Progenitor cell of endocrine pancreas (in vitro differentiated cells): ENCODE measurements at places on chromosomes 1 and 21. TPM values are rescaled to one million over a fixed set of nuclear protein-coding genes. Genes with fewer than 3 reads are reported as not detected.
A peak's percentile ranks its signal among the peaks of the same experiment; 100 is the strongest.

SPATA46 gene
- total RNA-seq: not detected in 2 replicates

KCNQ4 gene
- total RNA-seq: 0.67 and 0.73 TPM in 2 replicates

CFAP141 gene
- not detected in 2 replicates for total RNA-seq

OVAAL gene
- not detected in 2 replicates for total RNA-seq

GRCh38 chr1:169090900-169091311 is 15.6 kb upstream of the ATP1B1 start:
- H3K4me3 ChIP-seq: no peak overlapping the region
- peaks cover 3% of the 10 kb centered on the region for H3K27me3 ChIP-seq
- DNase-seq: no peak
- H3K27ac ChIP-seq: no peak overlapping the region
- no peaks in the 10 kb centered on the region for H3K36me3 ChIP-seq

- H3K4me1 ChIP-seq: no peaks in the 10 kb centered on the region
- peaks cover 7% of the 10 kb centered on the region for H3K27me3 ChIP-seq
- DNase-seq: no peak
- H3K4me3 ChIP-seq: no peak overlapping the region
Measured at GRCh38 chr1:221187174-221187573, 307.9 kb downstream of the HLX start.

- no peak overlapping the region for H3K27ac ChIP-seq
- H3K27me3 ChIP-seq: peaks cover 19% of the 10 kb centered on the region
- DNase-seq: no peak
- no peaks in the 10 kb centered on the region for H3K36me3 ChIP-seq
- peaks cover 6% of the 10 kb centered on the region for H3K4me1 ChIP-seq
Measured at GRCh38 chr1:6056572-6056948, 10.9 kb downstream of the KCNAB2 start.

- no peaks in the 10 kb centered on the region for H3K27me3 ChIP-seq
- H3K27ac ChIP-seq: peak overlapping the region; percentile 19
- H3K36me3 ChIP-seq: peaks cover under 1% of the 10 kb centered on the region
Measured at GRCh38 chr1:230197644-230198567, 130.9 kb downstream of the GALNT2 start.

DNA sequence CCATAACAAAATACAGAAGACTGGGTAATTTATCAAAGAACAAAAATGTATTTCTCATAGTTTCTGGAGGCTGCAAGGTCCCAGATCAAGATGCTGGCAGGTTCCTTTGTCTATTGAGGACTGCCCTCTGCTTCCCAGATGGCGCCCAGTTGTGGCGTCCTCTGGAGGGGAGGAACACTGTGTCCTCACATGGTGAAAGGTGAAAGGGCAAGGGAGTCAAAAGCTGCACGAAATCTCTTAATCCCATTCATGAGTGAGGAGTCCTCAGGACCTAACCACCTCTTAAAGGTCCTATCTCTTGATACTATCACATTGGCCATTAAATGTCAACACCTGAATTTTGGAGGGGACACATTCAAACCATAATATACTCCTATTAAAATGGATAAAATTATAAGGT is 79.3 kb upstream of the IRF2BP2 start:
- no peak overlapping the region for H3K4me3 ChIP-seq
- no peaks in the 10 kb centered on the region for H3K27me3 ChIP-seq
- DNase-seq: no peak

DNA sequence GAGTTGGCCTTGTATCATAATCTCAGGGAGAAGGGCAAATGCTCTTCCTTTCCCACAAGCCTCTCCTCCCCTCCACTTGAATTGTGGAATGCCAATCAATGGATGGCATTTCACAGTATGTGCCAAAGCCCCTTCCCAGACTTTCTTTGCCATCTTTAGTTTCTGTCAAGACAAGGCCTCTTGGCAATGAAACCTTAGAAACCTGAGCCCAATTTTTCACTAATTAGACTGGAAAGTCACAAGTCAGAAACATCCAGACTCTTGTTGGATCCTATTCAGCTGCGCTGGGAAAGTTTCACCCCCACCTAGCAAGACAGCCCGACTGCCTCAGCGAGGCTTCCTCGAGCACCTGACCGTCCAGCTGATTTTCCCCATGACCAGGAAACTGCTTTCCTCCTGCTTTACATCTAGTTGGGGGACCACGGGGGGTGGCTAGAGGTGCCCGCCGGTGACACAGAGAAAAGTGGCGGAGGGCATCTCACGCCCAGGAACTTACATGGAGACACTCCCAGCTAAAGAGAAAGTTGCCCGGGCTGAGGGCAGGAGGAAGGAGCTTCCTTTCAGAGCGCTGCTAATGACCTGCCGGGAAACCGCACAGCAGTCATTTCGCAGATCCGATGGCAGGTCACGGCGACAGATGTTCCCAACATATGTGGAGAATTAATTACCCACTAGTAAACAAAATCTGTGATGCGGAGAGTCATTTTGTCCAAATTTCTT is 302.6 kb upstream of the RRP15 start:
- peak overlapping the region; percentile 63 for H3K27ac ChIP-seq
- H3K36me3 ChIP-seq: no peaks in the 10 kb centered on the region
- H3K27me3 ChIP-seq: peaks cover 4% of the 10 kb centered on the region
- no peaks in the 10 kb centered on the region for H3K4me1 ChIP-seq
- H3K4me3 ChIP-seq: no peak overlapping the region

DNA sequence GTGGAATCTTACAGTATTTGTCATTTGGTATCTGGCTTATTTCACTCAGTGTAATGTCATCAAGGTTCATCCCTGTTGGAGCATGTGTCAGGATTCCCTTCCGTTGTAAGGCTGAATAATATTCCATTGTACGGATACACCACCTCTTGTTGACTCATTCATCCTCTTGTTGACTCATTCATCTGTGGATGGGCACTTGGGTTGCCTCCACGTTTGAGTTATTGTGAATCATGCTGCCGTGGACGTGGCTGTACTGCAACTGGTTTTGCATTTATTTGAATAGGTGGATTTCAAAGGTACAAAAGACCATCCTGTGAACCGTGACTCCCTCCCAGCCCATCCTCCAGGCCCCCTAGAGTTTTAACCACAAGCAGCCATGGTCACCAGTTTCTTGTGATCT is 11.9 kb upstream of the TCP10L start:
- DNase-seq: no peak
- H3K27me3 ChIP-seq: no peaks in the 10 kb centered on the region
- no peak overlapping the region for H3K27ac ChIP-seq

DNA sequence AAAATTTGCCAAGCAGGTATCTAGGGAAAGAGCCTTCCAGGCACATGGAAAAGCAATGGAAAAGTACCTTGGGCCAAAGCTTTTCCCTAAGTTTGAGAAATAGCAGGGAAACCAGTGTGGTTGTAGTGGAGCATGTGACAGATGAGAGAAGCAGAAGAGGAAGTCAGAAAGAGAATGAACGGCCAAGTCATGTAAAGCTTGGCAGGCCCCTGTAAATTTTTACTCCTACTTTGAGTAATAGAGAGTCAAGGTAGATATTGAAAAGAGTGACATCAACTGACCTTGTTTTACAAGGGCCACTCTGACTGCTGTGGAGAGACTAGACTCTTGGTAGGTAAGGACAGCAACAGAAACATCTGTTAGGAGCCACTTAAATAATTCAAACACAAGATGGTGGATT is 180.9 kb upstream of the PRMT6 start:
- H3K36me3 ChIP-seq: no peaks in the 10 kb centered on the region
- H3K4me3 ChIP-seq: no peak overlapping the region
- H3K27me3 ChIP-seq: no peaks in the 10 kb centered on the region
- H3K27ac ChIP-seq: no peak overlapping the region
- DNase-seq: no peak

DNA sequence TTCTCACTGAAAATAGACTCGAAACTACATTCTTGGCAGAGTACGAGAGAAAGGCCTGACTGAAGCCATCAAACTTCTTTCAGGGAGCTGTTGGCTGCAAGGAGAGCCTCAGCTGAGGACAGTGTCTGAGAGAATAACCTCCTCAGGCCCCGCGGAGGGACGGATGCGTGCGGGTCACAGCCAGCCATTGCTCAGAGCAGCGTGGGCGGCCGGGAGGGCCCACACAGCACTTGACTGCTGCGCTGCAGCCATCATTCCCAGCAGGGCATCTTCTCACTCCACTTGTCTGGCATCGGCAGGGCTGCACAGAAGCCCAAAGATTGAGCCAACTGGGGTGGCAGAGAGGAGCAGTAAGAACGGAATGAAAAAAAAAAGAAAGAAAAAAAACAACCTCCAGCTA is 113.5 kb downstream of the XCL2 start:
- H3K4me3 ChIP-seq: no peak overlapping the region
- no peaks in the 10 kb centered on the region for H3K27me3 ChIP-seq
- H3K36me3 ChIP-seq: no peaks in the 10 kb centered on the region
- H3K4me1 ChIP-seq: no peaks in the 10 kb centered on the region

DNA sequence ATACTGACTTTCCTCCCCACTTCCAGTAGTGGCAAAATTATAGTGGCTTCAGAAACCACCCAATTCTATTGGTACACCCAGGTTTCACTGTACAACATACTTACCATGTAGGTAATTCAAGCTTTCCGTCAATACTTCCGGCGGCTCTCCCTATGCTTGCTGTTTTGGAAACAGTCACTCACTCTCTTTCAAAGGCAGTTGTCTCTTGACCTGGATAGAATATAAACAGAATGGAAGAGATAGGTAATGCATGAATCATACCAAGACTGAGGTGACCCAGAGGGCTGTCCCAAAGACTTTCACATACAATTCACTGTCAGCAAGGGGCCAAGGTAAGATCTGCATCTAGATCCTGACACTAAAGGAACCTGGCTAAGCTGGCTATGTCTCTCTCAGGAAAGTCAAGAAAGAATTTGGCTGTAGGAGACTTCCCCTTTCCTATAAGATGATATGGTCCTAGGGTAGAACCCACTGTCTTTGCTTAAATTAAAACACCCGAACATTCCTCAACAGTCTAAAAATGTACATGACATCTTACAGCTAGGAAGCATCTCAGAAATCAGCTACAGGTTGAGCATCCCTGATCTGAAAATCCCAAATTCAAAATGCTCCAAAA is 59.6 kb downstream of the LUZP1 start:
- no peak for DNase-seq
- no peak overlapping the region for H3K27ac ChIP-seq
- H3K4me1 ChIP-seq: peaks cover 12% of the 10 kb centered on the region
- H3K27me3 ChIP-seq: no peaks in the 10 kb centered on the region

- H3K27me3 ChIP-seq: peaks cover 15% of the 10 kb centered on the region
- DNase-seq: no peak
- H3K27ac ChIP-seq: no peak overlapping the region
- H3K4me1 ChIP-seq: peaks cover 2% of the 10 kb centered on the region
- no peak overlapping the region for H3K4me3 ChIP-seq
Measured at GRCh38 chr1:4006676-4007374, 106.8 kb upstream of the C1orf174 start.

- peaks cover 4% of the 10 kb centered on the region for H3K4me1 ChIP-seq
- no peaks in the 10 kb centered on the region for H3K36me3 ChIP-seq
- H3K27me3 ChIP-seq: no peaks in the 10 kb centered on the region
- H3K27ac ChIP-seq: no peak overlapping the region
- H3K4me3 ChIP-seq: no peak overlapping the region
Measured at GRCh38 chr1:26389604-26390247, 17.2 kb upstream of the ZNF683 start.
